CD4-positive, alpha-beta T cell treated with Interleukin-12 subunit alpha and Interleukin-12 subunit beta, for 1 hour (primary cell): ENCODE measurements at places on chromosomes 3 and 15.

GRCh38 chr3:11712646-11713045, 68.9 kb upstream of the VGLL4 start:
- DNase-seq, result no peak

- DNase-seq, result no peak
These were observed 75.8 kb downstream of the SQOR start for GRCh38 chr15:45710657-45711056.

GRCh38 chr15:56053046-56053400, 59.6 kb upstream of the NEDD4 start:
- DNase-seq, result no peak

DNA sequence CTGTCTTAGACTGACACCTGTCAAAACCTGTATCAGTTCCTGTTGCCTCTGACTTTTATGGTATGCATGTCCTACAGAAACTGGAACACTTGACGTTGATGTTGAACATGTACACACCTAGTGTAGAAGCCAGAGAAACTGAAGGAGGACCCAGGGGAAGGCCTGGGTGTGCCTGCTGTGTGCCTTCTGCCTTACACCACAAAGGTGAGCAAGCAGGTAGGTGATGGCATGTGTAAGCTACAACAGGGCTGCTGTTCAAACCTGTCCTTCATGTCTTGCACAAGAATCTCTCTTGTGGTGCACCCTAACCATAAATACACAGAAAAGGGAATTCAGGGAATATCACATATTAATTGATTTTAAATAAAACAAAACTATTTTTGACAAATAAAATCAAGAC, 13.6 kb upstream of the AQP9 start:
- no peak for DNase-seq

GRCh38 chr3:57556459-57557084, 498 bp downstream of the PDE12 start:
- DNase-seq, result no peak

DNA sequence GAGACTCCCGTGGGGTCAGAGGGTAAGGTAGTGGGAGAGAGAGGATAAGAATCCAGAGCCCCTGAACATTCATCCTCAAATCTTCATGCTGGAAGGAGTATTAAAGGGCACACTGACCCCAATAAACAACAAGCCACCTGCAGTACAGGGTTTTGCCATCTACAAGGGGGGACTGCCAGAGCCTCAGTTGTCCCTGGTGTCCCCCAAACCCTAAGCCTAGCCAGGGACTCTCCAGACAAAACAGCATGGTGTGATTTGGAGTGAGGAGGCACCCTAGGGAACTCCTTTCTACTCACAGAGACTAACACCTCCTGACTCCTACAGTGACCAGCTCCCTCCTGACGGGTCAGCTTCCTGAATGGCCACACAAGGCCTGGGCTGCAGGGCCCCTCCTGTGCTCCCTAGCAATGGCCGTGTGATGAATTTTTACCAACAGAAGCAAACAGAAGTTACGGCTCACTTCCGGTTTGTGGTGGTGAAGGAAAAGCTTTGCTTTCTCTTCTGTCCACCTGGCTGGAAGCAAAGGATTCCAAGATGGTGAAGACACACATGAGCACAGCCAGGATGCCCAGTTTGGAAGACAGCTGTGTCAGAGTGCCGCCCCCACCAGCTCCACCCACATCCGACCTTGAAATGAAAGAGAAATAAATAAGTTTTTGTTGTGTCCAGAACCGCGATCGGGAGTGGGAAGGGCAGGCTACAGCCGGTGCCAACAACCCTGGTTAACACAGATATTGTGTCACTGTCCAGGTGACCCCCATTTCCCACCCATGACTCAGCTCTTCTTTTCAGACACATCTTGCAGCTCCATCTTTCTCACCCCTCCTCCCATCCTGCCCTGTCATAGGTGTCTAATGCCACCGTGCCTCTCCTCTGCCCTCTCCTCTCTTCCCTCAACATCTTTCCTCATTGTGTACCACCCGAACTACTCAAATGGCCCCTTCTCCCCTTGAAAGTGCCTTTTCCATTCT, 69.6 kb upstream of the ATP13A3 start:
- DNase-seq, result peak; percentile 6
